Hypothalamus (tissue), 51 donors: ENCODE measurements at places on chromosomes 1 and 21.

DNA sequence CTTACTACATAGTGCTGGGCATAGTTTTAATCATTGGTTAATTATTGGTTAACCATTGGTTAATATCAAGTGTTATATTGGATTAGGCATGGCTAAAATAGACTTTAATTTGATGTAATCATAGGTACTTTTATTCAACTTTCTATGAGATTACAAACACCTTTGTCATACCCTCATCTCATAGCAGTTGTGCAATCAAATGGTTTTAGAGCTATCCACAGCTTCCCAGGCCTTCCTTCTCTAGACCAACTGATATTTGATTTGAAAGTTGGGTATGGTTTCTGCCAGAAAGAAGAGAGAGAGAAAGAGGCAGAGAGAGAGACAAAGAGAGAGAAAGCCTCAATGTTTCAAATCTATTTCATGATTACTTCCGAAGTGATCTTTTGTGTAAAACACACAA lies 9.6 kb upstream of the RGS1 start:
- no peak for DNase-seq

GRCh38 chr21:15625363-15625762 lies 104.4 kb upstream of the USP25 start:
- DNase-seq, result no peak

DNA sequence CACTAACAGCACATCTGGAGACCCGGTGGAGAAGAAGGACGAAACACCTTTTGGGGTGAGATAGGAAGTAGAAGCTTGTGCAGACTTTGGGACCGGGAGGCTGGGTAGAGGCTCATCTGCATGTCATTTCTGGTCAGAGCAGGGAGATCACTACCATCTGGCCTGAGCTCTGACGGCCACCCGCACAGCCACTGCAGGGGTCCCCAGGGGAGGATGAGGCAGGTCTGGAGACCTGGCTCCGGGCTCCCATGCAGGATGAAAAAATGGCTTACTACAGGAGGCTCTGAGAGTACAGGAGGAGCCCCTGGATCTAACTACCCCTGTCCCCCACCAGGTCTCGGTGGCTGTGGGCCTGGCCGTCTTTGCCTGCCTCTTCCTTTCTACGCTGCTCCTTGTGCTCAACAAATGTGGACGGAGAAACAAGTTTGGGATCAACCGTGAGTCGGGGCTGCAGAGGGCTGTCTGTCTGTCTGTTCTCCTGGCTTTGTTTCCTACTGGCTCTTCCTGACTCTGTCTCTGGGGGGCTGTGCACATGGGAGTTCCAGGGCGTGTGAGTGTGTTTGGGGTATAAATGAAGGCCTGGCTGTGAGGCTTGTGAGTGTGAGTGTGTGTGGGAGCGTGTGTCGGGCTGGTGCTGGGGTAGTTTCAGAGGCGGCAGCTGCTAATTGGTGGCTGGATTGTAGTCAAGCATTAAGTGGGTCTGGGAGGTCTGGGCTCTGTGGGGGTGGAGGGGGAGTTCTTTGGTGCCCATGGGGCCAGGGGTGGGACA lies 14.1 kb downstream of the NTRK1 start:
- no peak for DNase-seq

- no peak for DNase-seq
These were observed 41.9 kb downstream of the RCSD1 start for GRCh38 chr1:167671727-167672511.

GRCh38 chr1:36256558-36257374 lies 32.5 kb downstream of the THRAP3 start:
- no peak for DNase-seq

DNA sequence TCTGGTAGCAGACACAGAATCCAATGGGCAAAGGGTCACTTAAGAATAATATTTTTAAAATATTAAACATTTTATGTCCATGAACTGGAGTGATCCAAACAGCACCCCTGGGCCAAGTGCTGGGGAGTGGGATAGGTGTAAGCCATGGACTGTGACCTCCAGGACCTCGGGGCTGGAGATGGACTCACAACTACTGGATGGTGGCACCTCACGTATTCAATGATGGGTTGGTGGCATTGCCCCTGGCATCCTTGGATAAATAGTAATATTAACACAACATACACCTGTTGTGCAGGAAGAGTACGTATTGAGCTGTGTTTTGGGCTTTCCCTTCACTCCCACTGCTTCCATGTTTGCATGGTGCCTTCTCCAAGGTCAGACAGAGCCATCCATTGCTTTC lies 39.3 kb upstream of the TENT5C start:
- no peak for DNase-seq

DNA sequence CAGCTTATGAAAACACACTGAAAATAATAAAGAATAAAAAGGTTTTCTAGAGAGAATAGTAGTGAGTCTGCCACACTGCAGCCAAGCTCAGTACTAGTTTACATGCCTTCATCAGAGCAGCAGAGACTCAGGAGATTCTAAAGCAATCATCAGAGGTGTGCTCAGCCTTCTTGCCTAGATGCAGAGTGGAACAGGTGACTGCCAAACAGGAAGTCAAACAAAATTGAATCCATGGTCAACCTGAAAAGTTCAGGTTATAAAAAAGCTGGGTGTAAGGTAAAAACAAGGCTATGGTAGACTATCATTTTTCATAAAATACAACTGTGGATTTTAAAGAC lies 165.3 kb upstream of the C1orf105 start:
- no peak for DNase-seq

DNA sequence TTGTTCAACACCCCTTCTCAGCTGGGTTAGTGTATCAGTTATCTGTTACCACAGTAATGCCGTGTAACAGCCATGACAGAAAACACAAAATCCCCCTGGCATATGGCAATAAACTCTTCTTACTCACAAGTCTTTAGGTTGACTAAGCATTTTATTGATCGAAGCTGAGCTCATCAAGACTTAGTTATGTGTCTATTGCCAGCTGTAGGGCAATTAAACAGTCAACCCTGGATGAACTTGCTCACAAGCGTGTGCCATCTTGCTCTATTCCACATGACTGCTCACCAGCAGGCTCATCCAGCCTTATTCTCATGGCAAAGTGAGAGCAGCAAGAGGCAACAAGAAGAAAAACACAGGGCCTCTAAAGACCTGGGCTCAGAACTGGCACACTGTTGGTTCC lies 333.8 kb upstream of the PTBP2 start:
- no peak for DNase-seq

- no peak for DNase-seq
These were observed 30.5 kb downstream of the IFI16 start for GRCh38 chr1:159040206-159040605.

- DNase-seq, result no peak
These were observed 416.1 kb downstream of the MRPL39 start for GRCh38 chr21:25191141-25191540.

GRCh38 chr1:51833700-51834099 lies 44.8 kb downstream of the NRDC start:
- no peak for DNase-seq

- DNase-seq, result peak; percentile 61
These were observed 58.4 kb upstream of the CACNA1E start for GRCh38 chr1:181424786-181425403.

DNA sequence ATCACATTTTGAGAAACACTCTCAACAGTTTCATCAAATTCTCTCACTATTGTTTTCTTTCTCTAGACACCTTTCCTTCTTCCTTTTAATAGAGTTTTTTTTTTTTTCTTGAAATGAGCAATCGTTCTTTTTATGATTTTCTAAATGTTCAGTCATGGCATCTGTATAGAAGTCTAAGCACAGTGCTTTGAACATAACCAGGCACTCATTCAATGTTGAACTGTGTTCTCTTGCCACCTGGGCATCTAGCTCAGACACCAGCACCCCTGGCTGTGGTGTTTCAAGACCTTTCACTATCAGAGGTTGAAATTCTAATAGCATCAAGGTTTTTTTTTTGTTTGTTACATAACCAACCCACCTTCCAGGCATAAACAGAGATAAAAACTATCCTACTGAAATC lies 96.6 kb downstream of the DNM3 start:
- no peak for DNase-seq

DNA sequence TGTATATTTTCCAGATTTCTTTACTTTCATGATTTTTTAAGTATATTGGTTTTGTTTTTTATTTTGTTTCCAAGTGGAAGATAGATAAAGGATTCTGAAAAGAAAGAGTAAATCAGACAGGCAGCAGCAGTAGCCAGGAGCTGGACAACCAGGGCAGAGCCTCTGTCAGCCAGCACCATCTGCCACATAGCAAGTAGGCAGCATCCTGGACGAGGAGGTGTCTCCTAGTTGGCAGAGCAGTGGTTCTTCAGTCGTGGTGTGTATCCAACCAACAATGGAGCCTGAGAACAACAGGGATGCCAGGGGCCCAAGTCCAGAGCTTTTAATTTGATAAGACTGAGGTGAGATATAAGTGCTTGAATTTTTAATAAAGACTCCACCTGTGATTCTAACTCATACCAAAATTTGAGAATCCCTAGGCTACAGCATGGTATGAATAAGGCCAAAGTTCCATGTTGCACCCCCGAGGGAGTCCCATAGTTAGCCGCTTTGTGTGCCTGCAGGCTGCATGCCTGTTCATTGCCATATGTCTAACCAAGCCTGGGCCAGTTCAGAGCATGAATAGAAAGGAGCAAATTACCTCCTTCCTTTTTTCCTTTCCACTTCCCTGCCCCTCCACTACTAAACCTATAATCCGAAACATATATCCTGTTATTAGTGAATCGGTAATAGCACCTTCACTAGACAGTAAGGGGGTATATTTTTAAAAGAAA lies 153.2 kb downstream of the NTNG1 start:
- DNase-seq, result no peak

DNA sequence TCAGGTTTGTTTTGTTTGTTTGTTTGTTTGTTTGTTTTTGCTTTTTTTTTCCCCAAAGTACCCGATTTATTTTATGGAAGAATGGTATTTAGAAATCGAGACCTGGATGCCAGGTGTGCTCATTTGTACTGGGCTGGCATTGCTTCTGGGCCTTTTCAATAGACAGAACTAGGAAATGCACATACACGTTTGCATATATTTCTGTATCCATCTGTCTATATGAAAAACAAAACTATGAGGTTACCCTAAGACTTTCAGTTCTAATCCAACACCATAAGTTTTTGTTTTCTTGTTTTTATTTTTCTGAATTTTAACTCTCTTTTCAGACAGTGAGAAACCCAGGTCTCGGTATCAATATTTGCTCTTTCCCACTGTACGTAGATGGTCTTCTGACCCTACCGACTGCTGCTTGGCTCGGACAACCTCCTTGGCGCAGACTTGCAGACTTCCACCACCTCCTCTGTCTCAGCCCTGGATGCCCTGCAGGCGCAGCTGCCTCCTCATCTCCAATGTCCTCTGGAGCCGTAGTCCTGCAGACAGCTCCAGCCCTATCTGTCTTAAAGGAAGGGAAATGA lies 171.7 kb downstream of the NEK7 start:
- DNase-seq, result no peak

GRCh38 chr1:198116469-198116868 lies 40.3 kb upstream of the NEK7 start:
- no peak for DNase-seq

- no peak for DNase-seq
These were observed 44.9 kb downstream of the ACOT7 start for GRCh38 chr1:6348511-6349191.

GRCh38 chr1:75188892-75189291 lies 54.7 kb downstream of the LHX8 start:
- DNase-seq, result no peak

GRCh38 chr21:45898028-45898350 lies 83.6 kb upstream of the COL6A1 start:
- no peak for DNase-seq

GRCh38 chr1:87148661-87149060 lies 180.0 kb upstream of the LMO4 start:
- no peak for DNase-seq
